NCI-H345 (cell line): ENCODE measurements at places on chromosomes 3 and 15.
A peak's percentile ranks its signal among the peaks of the same experiment; 100 is the strongest.

DNA sequence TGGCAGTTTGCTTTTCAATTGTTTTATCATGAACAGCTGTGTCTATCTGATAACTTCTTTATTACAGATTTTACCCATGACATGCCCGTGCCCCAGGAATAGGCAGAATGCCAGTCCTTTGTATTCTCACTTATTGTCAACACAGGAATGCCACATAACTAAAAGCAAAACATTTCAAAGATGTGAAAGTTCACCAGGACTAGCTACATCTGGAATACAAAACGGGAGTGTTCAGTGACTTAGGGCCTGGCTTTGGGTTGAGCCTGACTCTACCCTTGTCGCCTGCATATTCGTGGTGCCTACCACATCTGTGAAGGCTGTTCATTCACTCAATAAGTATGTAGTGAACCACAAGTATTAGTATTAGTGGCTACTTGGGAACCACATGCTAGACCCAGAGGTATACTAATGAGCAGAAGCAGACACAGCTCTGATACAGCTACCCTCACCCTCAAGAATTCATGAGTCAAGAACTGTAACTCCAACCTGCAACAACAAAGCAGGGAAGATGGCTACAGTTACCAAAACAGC, 2.9 kb downstream of the TNFSF10 start:
- DNase-seq = no peak

DNA sequence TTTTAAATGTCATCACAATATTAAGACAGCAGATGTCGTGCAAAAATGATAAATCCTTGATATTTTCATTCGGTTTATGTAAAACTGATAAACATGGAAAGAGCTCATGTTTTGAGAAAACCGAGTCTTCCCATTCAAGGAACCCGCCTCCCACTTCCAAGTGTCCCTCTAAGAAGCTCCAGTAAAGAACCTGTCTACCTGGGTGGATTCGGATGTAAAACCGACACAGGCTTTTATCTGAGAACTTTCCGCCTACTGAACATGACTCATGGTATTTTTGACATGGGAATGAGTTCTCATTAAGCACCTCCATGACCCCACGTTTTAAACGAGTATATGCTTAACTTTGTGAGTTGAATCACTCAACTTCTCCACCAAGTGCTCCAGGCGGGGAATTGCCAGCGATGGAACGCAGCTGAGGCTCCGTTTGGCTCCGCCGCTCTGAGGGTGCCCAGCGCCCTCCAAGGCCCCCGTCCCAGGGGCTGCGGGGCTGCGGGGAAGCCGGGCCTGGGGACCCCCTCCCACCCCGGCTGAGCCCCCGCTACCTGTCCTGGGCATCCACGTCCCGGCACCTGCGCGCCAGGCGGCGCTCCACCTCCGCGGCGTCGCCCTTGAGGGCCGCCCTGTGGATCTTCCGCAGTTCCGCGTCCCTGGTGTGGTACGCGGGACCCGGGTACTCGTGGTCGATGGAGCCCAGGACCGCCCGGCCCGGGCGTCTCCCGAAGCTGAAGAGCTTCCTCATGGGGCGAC, 119.9 kb downstream of the LMLN start:
- DNase-seq = peak; percentile 29

- no peak for DNase-seq
Measured at GRCh38 chr3:191557322-191557721, 96.4 kb downstream of the PYDC2 start.

DNA sequence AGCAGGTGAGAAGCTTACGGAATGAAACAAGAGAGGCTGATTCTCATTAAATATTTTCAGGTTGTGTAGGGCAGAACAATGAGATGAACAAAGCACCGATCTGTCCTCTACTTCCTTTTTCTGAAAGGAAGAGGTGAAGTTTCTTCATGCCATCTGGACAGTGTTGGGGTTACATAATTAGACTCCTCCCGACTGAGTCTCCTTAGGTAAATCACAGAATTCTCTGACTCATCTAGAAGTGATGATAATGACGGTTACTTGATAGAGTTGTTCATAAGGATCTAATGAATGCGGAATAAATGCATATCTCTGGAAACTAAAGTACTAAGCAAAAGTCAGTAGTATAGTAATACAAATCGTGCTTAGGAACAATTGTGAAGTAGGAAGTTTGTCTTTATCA, 21.2 kb downstream of the CRTC3 start:
- no peak for DNase-seq

GRCh38 chr15:101046826-101047225, 127.7 kb downstream of the LRRK1 start:
- DNase-seq = no peak

DNA sequence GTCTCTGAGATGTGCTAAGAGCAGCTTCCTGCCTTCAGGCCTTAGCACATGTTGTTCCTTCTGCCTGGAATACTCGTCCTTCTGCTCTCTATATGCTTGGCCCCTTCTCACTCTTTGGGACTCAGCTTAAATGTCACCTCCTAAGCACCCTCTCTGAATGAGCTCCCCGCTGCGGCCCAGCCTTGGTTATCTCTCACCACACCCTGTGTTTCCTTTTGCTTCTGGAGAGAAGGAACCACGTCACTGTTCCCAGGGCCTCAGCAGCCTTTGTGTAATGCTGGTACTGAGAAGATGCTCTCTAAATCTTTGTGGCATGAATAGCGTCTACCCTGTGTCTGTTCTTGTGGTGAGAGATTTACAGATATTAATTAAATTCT, 2.2 kb downstream of the FAH start:
- no peak for DNase-seq

GRCh38 chr3:53489787-53490458, 4.5 kb upstream of the CACNA1D start:
- no peak for DNase-seq

DNA sequence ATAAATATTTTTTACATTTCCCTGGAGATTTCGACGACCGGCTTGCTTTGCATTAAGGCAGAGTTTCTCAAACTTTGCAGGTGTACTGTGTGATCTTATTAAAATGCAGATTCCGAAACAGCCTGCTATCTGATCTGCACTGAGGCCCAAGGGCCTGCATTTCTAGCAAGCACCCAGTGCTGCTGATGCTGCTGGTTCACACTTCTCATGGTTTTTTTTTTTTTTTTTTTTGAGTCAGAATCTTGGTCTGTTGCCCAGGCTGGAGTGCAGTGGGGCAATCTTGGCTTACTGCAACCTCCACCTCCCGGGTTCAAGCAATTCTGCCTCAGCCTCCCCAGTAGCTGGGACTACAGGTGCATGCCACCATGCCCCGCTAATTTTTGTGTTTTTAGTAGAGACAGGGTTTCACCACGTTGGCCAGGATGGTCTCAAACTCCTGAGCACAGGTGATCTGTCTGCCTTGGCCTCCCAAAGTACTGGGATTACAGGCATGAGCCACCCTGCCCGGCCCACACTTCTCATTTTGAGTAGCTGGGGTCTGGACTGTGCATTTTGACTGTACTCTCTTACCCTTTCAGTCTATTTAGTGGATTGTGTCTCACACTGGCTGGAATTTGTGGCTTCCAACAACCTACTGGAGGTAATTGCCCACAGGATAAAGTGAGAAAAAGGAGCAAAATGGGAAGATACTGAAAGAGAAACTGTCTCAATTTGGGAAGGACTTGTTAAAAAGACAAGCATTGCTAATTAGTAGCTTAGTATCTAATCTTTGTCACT, 94.1 kb downstream of the ITPR1 start:
- no peak for DNase-seq

GRCh38 chr15:70453766-70454165, 309.6 kb downstream of the UACA start:
- DNase-seq = no peak

GRCh38 chr3:107068980-107069379, 308.3 kb upstream of the CCDC54 start:
- no peak for DNase-seq

GRCh38 chr15:29935296-29936004, 113.2 kb upstream of the TJP1 start:
- no peak for DNase-seq

DNA sequence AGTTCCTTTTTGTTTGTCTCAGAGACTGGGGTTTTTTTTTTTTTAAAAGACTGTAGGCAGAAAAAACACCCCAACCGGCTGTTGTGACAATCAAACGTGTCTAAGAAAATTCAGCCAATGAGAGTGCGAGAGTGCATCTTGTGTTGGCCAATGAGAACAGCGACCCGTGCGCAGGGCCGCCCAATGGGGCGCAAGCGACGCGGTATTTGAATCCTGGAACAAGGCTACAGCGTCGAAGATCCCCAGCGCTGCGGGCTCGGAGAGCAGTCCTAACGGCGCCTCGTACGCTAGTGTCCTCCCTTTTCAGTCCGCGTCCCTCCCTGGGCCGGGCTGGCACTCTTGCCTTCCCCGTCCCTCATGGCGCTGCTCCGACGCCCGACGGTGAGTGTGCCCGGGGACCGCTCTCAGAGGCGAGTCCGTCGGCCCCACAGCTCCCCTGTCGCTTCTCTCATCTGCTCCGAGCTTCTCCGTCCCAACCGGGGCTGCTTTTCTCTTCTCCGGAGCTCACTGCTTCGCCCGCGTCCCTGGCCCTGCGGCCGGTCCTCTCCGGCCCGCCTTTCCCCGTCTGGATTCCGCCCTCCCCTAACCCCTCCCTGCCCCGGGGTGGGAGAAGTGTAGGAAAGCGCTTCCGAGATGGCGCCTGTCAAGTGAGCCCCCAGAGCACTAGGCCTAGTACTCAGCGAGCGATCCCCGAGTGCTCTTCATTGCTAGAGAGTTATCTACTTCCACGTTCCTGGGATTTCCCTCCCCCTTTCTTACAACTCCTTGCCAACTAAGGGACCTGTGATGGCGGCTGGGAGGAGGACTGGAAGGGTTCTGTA, at the start of gene CCNB2:
Gene CCNB2, plus strand, starts transcription at position 235 of the 821 bp plus-strand sequence. Its CDS starts 123 bp downstream, at position 358.
- peak; percentile 87 for DNase-seq

GRCh38 chr3:126519506-126520455, 2.2 kb upstream of the UROC1 start:
- DNase-seq = no peak

GRCh38 chr3:173902871-173903270, 505.3 kb downstream of the NLGN1 start:
- DNase-seq = no peak

DNA sequence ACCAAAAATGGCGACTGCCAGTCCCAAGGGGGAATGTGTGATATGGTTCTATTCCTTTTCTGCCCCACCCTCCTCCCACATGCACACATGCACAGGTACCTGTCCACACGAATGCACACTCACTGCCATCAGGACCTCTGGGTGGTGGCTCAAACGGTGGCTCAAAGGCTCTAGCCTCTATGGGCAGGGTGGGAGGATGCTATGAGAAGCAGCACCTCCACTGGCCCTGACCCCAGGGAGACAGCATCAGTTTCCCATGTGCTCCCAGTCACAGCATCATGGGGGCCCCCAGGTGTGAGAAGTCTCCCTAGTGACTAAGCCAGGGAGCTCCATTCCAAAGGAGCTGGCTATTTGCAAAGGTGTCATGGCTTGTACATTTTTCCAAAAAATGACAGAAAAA, 15.9 kb downstream of the SEMA3G start:
- DNase-seq = no peak

DNA sequence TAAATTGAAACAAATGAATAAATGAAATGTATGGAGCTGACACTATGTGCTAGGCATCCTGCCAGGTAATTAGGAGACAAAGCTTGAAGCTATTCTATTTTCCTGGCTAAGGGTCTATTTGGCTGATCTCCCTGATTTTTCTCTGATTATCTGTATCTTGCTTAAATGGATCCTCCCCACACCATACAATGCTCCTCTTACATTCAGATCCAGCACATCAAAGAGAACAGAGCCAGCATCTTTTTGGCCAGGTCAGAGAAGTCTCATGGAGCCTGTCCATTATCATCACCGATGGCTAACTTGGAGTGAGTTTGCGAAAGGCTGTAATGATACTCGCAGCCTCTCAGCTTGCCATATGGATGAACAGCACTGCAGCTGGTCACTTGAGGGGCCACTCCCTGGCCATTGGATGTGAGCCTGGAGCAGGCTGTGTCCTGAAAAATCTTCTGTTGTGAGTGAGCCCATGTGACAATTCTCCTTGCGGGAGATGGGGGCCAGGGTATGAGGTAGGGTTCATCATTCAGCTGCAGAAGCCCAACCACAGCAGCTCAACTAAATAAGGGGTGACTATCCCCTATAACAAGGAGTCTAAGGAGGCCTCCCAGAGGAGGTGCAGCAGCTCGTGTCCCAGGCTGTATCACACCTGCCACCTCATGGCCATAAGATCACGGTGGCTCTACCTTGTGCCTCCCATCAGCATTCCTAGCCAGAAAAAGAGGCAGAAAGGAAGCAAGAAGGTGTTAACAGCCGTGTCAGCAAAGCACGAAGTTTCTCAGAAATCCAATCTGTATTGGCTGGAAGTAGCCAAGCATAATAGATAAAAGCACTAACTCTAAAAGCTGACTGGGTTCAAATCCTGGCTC, 69.3 kb upstream of the ST8SIA2 start:
- DNase-seq = peak; percentile 18

- no peak for DNase-seq
Measured at GRCh38 chr3:46100812-46101211, 73.5 kb upstream of the XCR1 start.

GRCh38 chr3:1583044-1583443, 490.2 kb downstream of the CNTN6 start:
- no peak for DNase-seq

- no peak for DNase-seq
Measured at GRCh38 chr3:171743327-171744157, 66.7 kb downstream of the PLD1 start.

DNA sequence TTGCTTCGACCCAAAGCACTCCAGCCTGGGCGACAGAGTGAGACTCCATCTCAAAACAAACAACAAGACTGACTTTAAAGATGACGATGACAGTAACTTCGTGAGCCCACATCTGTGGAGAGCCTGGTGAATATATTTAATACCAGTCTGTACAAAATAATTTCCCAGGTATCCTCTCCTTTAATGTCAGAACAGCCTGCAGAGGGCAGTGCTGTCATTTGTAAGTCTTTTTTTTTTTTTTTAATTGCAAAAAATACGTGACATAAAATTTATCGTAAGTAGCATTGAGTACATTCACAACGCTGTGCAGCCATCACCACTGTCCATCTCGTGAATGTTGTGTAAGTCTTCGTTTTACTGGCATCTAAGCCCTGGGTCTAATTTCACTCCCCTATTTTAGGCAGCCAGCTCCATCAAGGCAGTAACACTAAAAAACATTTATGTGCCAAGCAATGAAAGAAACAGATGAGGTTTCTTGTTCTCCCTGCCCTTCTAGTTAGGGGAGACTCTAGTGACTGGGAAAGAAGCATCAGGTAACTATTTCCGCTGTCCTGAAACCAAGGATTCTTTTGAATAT, 1.4 kb downstream of the HTD2 start:
- DNase-seq = peak; percentile 1

- no peak for DNase-seq
Measured at GRCh38 chr3:127751782-127752181, 70.5 kb downstream of the MGLL start.

- DNase-seq = no peak
Measured at GRCh38 chr3:46372492-46373359, 2.0 kb downstream of the CCR5 start.

DNA sequence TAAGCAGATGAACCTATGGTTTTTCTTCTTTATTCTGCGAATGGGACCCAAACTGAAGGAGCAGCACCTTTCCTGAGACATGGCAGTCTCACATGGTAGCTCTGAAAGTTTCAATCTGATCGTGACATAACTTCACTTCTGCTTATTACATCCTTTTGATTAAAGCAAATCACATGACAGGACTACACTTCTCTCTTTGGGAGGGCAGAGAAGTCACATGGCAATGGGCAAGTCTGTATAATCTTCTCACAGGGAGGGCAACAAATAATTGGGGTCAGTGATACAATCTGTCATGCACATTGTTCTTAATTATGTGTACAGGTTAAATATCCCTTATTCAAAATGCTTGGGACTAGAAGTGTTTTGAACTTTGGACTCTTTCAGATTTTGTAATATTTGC, 21.6 kb downstream of the NCBP2 start:
- DNase-seq = no peak

GRCh38 chr3:183180110-183180783, 17.7 kb upstream of the LAMP3 start:
- DNase-seq = no peak

- DNase-seq = no peak
Measured at GRCh38 chr3:48129921-48130320, 58.3 kb downstream of the CDC25A start.
